ENCODE measurements at places on chromosomes 2 and 18.

DNA sequence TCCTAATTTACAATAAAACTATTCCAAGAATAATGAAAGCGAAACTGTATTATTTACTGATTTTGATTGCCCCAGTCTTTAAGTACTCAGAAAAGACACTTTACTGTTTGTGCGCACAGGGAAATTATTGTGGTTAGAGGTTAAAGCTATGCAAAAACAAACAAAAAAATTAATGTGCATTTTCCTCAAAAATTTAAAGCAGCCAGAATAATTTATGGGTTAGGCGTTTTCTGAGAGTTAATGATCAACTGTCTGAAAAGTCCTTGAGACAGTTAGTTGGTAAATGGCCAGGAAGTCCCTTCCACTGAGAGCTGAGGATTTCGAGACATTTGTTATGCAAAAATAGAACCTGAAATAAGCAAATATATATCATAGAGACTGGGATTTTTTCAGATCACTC, 143.3 kb downstream of the IRS1 start:
- DNase-seq, result no peak

- no peak for DNase-seq
These were observed 11.1 kb downstream of the CAPN10 start for GRCh38 chr2:240597419-240598181.

DNA sequence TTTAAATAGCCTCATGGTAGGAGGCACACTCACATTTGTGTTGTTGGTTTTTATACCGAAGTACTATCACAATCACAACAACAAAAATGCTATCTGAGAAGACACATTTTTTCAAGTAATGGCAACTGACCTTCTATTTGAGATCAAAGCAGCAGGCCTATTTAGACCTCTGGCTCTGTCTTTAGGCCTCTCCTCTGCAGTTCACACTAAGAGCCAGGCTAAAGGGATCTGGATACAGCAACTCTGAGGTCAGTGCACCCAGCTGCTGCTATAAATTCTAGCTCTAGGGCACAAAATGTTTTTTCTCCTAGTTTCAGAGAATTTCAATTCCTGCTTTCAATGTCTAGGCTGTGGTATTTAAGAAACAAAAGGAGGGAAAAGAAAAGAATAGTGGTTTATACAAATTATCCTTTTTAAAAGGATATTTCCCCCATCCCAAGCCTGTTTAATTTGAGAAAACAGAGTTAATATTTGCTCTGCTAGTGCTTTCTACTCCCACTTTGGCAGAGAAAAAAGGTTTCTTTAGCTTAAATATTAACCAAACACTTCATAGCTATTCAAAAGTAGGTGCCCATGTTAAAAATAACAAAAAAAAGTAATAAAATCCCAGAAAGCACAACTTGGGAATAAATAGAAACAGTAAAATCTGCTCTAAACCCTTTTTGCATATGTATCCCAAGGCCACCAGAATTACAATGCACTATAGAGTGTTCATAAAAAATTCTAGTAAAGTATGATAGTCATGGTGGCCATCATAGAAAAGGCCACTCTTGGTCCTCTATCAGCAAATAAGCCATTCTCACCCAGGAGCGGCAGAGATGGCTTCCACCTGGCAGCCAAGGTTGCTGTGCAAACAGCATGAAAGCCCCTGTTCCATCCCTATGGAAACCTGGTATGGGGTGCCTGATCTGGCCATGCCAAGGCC, 293.6 kb upstream of the SESTD1 start:
- DNase-seq, result peak; percentile 2

DNA sequence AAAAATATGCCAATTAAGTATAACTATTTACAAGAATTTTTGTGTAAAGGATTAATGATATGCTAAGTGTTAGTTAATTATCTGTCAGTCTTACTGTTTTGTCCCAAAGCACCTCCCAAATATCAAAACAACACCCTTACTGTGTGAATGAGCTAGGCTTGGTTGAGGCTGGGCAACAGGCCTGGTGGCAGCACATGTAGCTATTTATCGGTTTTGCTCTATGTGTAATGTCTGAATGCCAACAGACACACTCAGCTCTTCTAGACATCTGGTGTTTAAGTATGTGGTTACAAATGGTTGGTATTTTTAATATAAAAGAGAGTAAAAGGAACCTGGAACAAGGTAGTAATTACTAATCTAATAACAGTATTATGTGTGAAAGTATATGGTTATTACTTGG, 175.3 kb downstream of the RAB3GAP1 start:
- no peak for DNase-seq

DNA sequence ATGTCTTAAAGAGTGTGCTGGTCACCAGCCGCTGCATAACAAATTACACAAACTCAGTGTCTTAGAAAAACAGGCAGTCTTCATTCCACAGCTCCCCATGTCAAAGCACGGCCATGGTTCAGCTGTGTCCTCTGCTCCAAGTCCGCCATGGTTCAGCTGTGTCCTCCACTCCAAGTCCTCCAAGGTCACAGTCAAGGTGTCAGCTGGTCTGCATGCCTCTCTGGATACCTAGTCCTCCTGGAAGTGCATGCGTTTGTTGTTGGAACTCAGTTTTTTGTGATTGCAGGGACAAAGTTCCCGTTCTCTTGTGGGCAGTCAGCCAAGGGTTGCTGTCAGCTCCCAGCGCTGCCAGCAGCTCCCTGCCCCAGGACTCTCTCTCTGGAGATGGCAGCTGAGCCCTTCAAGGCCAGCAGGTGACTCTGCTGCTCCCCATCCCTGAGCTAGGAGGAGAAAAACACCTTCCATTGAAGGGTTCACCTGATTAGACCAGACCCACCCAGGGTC, 304.0 kb upstream of the MYT1L start:
- no peak for DNase-seq

DNA sequence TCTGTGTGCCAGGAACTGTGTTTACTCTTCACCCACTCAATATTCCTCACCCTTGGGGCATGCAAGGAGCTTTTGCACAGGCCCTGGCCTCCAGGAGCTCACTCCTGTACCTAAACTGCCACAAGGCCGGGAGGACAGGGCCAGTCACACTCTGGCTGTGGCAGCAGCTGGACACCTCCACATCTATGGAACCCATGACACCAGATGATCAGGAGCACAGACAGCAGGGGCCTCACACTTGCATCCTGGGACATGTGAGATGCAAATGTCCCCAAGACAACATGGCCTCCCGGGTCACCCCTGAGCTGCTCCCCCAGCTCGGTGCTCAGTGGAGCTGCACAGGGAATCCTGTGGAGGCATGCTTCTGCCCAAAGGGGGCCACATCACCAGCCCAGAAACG, 61.8 kb upstream of the SLC66A3 start:
- DNase-seq, result no peak

- no peak for DNase-seq
These were observed 58.8 kb upstream of the B3GNT7 start for GRCh38 chr2:231336700-231337099.

DNA sequence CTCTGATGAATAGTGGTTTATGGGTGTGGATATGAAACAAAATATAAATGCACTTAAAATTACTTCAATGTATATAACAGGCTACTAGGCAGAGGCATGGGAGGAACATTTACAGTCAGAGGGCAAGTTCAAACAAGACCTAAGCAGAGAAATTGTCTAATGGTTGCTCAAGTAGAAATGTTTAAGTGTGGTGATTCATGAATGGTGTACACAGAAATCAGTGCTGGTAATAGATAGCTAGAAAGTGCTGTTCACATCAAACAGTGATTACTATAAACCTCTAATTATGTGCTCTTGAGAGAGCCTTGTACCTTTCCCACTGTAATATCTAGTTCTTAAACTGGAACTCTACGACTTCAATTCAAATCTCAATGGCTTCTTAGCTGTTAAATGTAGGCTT, 485.1 kb downstream of the NRXN1 start:
- no peak for DNase-seq

- DNase-seq, result no peak
These were observed 351.5 kb downstream of the TXNL1 start for GRCh38 chr18:56286775-56287325.

DNA sequence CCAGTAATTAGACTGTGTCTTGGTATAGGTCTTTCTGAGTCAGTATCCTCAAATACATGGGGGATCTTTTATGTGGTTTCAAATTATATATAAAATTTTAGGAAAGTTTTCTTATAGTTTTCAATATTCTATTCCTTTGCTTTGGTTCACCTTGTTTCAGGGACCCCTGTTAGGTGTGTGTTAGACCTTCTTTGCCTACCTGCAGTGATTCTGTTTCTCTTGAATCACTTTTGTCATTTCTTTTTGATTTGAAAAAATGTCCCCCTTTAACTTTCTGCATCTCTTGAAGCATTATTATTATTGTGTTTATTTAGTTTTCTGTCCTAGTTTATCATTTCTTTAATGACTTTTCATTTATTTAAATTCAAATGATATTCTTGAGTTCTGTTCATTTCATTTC, 98.7 kb downstream of the FHOD3 start:
- DNase-seq, result no peak

DNA sequence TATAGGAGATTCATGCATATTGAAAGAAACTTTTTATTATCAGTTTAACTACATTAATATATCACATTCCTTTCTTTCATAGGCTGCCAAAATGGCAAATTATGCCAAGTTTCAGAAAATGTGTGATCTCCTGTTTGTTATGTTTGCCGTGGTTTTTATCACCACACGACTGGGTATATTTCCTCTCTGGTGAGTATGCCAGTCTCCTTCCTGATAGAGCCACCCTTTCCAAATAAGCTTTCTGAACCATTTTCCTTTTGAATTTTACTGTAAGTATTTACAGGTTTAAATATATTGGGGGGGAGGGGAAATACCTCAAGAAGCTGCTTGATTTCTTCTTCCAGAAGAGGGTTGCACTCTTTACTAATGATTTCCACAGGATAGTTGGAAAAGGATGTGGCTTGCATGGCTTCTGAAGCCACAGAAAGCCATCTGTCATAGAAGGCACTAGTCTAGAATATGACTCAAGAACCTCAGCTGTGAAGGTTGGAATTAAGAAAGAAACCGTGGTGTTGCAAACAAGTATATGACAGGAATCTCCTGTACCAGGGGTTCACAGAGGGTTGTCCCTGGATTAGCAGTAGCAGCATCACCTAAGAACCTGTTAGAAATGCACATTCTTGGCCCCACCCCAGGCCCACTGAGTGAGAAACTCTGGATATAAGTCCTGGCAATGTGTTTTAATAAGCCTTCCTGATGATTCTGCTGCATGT, 84.5 kb upstream of the NOSTRIN start:
- DNase-seq, result no peak

GRCh38 chr2:174281736-174282135, 33.4 kb upstream of the OLA1 start:
- DNase-seq, result no peak

- DNase-seq, result no peak
These were observed 18.3 kb upstream of the GFPT1 start for GRCh38 chr2:69405306-69405705.

DNA sequence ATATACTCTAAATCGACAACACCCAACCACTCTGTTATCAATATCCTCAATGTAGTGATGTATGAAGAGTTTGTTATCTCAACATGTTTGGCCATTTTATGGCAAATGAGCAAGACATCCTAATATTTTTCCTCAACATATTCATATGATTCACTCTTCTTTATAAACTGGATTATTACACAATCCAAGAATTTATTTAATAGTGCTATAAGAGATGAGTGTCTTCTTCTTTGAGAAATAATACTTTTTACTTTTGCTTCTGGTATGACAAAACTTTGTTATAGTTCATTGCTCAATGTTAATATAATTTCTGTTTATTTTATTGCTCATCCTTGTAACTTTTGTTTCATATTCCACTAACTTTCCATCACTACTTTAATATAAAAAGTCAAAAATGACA, 44.3 kb downstream of the SCN9A start:
- no peak for DNase-seq

DNA sequence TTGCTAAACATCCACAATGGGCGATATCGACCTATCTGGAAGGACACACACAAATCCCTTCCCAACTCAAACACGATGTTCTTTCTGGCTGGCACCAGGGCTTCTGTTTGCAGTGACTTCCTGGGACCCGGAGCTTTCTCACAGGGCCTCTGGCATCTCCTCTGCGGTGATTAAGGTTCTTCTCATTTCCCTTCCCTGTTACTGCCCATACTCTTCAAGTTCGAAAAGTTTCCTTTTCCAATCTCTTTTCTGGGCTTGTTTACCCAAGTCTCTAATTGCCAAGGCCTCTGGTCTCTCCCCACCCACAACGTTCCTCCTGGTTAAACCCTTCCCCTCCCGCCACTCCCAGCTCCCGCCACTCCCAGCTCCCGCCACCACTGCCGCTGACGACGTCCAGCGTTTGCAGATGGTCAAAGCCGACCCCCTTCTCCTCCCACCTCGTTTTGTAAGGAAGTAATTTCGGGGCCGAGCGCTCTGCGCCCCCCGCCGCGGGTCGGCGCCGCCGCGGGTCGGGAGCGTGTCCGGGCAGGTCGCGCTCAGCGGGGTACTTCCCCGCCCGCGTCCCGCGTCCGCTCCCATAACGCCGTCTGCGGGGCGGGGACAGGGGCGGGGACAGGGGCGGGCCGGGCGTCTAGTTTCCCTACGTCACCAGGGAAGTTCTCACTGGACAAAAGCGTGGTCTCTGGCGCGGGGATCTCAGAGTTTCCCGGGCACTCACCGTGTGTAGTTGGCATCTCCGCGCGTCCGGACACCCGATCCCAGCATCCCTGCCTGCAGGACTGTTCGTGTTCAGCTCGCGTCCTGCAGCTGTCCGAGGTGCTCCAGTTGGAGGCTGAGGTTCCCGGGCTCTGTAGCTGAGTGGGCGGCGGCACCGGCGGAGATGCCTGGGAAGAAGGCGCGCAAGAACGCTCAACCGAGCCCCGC, at the start of gene PMAIP1:
Gene PMAIP1, plus strand, starts transcription at position 699 of the 924 bp plus-strand sequence. Its CDS starts 182 bp downstream, at position 881.
- peak; percentile 96 for DNase-seq

DNA sequence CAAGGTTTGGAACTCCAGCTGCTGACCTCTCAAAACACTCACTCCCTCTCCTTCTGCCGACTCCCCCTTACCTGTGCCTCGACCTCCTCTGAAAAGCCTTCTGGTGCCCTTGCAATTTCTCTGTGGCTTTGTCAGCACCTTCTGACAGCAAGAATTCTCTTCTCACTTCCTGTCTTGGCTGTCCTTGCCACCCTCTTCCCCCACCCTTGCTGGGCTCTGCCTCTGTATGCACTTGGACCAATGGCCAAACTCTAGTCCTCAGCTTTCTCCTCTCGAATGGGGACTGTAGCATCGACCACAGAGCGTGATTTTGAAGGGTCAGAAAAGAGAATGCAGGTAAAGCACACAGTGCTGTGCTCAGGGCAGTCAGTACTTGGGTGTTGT, 99.0 kb downstream of the HS1BP3 start:
- no peak for DNase-seq

GRCh38 chr2:13524492-13524891, 807.8 kb downstream of the TRIB2 start:
- no peak for DNase-seq

- no peak for DNase-seq
These were observed 35.4 kb upstream of the SKOR2 start for GRCh38 chr18:47286776-47287410.

DNA sequence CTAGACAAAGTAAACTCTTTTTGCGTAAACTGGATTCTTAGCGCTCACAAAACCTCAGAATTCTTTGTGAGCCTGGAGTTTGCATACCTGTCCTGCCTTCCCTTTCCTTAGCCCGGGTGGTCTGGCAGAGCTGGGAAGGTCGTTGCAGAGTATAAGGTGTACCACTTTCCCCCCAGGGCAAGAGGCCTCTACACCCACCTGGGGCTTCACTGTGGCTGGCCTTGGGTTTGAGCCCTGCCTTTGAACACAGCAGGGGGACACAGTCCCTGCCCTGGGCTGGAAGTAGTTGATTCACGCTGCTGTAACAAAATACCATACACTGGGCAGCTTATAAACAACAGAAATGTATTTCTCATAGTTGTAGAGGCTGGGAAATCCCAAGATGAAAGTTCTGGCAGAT, 133.9 kb downstream of the B3GNT2 start:
- no peak for DNase-seq

Data from SK-N-SH (cell line).